ENCODE measurements at places on chromosomes 7 and 10.

DNA sequence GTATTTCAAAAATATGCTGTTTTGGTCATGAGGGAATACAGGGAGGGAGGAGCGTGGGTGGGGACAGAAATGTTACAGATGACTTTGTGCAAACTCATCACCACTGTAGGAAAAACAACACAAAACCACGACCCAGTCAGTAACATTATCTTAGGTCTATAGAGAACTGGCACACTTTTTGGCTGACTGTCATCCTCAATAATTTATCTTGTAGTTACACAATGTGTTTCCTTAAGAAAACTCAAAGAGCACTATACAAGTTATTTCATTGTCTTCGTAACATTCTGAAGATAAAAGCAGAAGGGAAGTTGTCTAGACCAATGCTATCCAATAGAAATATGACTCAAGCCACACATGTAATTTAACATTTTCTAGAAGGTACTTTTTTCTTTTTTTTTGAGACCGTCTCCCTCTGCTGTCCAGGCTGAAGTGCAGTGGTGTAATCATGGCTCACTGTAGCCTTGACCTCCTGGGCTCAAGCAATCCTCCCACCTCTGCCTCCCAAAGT, 16.9 kb upstream of the CDK14 start:
- peak; percentile 63 for DNase-seq

DNA sequence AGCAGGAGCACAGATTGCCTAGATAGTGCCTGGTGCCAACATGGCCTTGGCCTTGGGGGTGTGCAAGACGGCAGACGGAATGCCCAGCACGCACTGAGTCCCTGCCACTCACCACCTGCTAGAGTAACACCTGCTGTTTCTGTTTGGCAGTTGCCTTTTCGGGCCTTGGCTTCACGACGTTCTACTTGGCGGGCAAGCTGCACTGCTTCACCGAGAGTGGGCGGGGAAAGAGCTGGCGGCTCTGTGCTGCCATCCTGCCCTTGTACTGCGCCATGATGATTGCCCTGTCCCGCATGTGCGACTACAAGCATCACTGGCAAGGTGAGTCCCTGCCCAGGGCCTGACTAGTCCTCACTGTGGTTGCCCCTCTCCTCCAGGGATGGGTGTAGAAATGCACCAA, 118.0 kb downstream of the PLPP4 start:
- DNase-seq = no peak

- DNase-seq = no peak
Observed at GRCh38 chr7:184294-185264, 7.8 kb upstream of the FAM20C start.

DNA sequence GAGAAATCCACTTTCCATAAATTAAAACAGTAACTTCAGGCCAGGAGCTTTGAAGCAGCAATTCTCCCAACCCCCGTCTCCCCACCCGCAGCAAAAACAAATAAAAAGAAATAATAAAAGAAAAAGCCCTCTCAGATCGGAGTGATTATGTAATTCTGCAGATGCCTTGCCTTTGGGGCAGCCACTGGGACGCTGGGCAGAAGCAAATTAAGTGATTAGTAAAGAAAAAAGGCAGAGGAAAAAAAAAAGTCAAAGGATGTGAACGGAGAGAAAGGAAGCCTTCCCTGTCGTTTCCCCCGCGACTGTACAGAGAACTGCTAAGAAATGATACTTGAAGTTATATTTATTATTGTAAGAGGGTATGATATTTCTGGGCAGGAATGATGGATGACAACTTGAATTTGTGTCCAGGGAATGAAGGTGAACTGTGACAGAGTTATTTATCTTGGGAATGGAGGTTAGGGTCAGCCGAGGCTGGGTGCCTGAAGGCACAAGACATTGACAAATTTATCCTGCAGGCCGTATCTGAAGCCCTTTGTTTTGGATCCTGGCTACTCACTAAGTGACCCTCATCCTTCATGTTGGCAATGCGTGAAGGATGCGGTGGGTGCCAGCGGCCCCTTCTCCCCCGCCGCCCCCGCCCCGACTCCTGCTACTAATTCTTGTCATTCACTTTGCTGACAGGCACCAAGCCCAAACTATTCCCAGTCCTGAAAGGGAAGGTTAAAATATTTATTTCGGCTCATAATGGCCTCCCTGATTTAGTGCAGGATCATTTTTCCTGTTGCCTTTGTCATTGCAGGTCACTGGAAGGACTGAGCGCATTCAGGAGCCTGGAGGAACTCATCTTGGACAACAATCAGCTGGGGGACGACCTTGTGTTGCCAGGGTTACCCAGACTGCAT, 604.0 kb downstream of the LRMDA start:
- DNase-seq = no peak

DNA sequence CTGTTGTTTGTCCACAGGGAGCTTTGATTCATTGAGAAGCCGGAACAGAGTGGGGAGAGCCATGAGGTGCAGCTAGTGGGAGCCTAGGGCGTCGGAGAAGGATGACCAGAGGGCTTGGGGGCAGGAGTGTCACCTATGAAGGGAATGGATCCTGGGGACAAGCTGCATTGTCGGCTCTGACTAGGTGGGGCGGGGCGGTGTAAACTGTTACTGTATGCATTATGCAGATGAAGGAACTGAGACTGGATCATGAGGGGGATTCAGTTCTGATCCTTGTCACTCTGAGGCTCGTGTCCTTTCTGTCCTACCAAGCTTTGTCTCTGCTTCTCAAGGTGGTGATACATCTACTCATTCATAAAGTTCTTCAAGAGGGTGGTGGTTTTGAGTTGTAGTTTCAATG, 39.9 kb upstream of the MMD2 start:
- no peak for DNase-seq

DNA sequence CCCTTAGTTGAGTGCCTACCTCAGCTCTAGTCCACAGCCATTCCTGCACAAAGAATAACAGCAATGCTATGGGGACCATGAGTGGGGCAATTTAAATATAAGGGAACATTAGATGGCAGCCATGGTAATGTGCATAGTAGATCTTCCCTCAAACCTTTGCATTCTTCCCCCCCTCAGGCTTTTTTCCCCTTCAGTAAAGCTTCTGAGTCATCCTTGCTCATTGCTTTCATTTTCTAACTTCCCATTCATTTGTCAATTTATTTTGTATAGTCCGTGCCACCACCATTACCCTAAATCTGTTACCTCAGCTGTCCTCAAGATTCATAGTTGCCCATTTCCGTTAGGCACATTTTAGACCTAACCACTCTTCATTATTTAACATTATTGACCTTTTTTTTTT, 10.7 kb downstream of the HECTD2 start:
- DNase-seq = peak; percentile 74
